ENCODE measurements at places on chromosomes 1 and 21. TPM values are rescaled to one million over a fixed set of nuclear protein-coding genes. Genes with fewer than 3 reads are reported as not detected.

DNA sequence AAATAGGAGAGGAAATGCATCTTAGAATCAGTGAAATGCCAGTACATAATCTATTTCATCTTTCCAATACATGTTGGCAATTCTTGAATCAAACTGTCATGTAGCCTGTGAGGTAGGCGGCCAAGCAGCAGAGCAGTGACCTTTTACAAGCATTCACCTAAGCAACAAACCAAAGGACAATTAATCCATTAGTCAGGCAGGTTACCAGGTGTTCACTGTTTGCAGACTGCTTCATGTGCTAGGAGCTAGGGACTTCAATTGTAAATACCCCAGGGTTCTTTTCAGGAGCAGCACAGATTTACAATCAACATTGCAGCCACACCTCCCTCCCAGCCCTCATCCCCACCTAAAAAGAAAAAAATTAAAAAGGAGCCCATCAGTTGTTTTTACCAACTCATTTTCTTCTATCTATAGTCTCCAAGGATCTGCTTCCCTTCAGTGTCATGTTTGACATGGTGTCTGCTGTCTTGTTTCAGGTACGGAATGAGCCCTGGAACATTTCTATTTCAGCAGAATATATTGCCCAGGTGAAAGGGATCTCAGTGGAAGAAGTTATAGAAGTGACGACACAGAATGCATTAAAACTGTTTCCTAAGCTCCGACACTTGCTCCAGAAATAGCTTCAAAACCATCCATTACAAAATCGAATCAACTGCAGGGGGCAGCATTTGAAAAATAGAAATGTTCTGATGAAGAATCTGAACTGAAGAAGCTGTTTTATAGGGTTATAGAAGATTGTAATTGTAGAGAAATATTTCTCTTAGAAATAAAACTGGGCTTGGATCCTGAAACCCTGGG is 23.0 kb downstream of the TATDN3 start:
- DNase-seq, result no peak

FCRL2 gene
- not detected for total RNA-seq

KNCN gene
- total RNA-seq, result not detected

DNA sequence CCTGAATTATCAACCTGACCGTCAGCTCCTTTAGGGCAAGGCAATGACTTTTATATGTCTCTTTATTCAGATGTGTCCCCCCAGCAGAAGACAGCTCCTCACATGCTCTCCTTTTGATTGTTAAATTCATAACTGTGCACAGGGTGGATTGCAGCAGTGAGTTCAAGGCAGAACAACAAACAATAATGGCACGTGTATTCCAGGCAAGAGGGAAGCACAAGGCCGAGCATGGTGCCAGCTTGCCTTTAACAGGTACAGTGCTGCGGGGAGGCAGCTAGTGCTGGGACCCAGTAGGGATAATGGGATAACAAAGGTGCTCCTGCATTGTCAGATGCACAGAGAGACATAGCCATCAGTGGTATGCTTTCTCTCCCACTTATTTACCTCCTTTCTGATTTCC is 248.4 kb downstream of the RHOU start:
- DNase-seq, result no peak

DNA sequence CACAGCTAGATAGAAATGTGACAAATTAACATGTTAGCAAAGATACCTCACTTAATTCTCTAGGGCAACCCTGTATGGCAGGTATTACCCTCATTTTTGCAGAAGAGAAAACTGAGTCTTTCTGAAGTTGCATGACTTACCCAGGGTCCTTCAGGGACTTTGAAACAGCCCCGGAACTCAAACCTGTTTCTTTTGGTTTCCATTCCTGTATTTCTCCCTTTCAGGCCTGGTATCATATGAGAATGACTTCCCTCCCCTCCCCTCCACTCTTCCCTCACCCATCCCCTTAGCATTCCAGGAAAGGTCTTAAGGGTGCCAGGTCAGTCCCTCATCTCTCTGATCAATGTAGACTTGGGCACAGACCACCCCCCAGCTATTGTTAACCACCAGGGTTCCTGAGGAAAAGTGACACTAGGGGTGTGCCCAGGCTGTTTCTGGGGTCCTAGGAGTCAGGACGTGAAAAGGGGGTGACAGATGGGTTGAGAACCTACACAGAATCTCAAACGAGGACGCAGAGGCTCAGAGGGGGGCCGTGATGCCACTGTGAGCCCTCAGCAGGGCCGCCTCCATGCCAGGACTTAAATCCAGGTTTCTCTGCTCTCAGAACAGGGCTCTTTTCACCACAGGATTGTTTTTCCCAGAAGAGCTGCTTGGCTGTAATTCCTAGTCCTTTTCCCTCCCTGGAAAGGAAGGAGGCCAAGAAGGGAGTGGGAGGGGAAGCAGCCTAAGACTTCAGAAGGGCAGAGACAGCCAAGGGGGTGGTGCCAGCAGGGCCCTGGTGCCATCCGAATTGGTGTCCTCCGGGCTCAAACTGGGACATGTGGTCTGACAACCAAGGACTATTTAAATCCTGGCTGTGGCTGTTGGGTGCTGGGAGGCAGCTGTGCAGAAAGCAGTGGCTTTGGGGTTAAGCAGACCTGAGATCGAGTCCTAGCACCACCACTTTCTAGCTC is 2.1 kb upstream of the WASF2 start:
- no peak for DNase-seq

DNA sequence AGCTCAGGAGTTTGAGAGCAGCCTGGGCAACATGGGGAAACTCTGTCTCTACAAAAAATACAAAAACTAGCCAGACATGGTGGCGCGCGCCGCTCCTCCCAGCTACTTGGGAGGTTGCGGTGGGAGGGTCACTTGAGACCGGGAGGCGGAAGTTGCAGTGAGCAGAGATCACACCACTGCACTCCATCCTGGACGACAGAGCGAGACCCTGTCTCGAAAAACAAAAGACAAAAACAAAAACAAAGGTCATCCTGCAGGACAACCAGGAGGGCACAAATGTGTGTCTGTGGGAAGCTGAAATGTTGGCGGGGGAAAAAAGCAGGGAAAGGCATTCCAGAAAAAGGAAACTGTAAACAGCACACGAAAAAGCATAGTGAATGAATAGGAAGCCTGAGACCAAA is 104.1 kb upstream of the HNRNPU start:
- no peak for DNase-seq

FAAH gene
- 11.5 TPM for total RNA-seq

DNA sequence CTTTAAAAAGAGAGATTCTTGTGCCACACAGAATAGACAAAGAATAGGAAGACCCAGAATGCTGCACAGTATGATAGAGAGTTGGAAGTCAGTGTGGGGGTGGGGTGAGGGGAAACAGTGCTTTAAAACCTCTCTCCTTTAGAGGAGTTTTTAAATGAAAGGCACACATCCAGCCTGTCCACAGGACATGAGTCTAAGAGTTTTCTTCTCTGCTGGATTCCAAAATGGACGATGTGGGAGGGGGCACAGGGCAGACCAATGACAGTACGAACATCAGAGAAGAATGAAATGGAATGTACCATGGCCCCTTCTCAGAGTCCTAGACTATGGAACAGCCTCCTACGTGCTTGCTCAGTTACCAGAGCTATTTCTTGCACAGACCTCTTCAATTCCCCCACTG is 458.2 kb upstream of the DAB1 start:
- no peak for DNase-seq

SMPDL3B gene
- 17.2 TPM for total RNA-seq

DNA sequence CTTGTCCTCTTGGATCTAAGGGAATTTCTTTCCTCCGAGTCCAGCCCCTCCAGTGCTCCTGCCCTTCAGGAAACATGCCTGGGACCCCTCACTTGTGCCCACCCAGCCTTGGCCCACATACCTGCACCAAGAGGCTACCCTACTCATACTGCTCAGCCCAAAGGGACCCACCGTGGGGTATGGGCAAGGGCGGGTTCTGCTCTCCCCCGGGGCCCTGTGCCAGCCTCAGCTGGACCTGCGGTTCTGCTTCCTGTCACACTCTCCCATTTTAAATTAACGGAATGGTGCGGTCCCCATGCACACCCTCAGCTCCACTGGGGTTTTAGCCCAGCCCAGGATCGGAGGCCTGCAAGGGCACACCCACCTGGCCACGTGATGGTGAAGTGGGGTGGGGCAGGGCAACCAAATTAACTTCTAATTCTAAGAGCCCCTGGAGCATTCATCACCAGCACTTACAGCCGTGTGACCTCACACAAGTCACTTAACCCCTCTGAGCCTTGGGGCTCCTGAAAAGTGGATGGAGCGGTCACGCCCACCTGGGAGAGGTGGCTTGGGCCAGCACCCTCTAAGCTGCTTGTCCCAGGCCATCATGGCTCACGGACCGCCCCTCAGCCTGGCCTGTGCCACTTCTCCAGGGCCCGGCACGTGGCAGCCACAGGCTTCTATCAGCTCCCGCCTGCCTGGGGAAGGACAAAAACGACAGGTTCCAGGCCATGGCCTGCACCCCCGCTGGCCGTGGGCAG is 28.3 kb downstream of the TP73 start:
- DNase-seq, result no peak

DNA sequence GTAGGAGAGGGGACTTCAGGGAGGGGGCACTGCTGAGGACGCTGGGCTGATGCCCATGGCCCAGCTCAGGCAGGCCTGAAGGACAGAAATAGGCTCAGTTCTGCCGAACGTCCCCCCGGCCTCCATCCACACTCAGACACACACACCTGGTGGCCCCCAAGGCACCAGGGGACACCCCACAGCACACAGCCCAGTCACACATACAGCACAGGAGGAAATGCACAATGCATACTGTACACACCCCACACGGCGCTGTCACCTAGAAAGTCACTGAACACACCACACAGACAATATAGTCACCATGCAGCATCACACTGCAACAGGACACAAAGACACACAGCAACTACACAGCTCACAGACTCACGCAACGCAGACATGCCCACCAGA is 562 bp downstream of the SYTL1 start:
- DNase-seq, result no peak

EVA1B gene
- 63.3 TPM for total RNA-seq

- no peak for DNase-seq
Measured at GRCh38 chr1:234231061-234231892, 142.0 kb upstream of the COA6 start.

GRCh38 chr1:5941671-5942070 is 50.6 kb downstream of the NPHP4 start:
- DNase-seq, result no peak

DNA sequence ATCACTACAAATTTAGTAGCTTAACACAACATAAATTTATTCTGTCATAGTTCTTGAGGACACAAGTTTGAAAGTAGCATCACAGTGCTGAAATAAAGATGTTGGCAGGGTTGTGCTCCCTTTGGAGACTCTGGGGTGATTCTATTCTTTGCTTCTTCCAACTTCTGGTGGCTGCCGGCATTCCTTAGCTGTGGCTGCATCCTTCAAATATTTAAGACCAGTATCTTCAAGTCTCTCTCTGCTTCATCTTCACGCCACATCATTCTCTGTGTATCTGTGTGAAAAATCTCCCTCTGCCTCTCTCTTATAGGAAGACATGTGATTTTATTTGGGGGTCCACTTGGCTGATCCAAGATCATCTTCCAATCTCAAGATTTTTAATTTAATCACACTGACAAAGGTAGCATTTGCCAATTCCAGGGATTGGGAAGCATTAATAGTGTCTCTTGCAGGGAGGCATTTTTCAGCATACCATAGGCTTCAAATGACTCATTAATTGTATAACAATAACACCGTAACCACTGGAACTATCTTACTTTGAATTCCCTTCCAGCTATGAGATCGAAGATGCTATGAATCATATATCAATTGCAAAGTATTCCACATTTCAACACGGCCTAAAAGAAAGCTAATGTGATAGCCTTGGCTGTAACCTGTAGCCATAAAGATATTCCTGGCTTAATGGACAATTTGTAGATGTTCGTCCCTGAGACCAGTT is 74.6 kb downstream of the DPT start:
- DNase-seq, result no peak

DNA sequence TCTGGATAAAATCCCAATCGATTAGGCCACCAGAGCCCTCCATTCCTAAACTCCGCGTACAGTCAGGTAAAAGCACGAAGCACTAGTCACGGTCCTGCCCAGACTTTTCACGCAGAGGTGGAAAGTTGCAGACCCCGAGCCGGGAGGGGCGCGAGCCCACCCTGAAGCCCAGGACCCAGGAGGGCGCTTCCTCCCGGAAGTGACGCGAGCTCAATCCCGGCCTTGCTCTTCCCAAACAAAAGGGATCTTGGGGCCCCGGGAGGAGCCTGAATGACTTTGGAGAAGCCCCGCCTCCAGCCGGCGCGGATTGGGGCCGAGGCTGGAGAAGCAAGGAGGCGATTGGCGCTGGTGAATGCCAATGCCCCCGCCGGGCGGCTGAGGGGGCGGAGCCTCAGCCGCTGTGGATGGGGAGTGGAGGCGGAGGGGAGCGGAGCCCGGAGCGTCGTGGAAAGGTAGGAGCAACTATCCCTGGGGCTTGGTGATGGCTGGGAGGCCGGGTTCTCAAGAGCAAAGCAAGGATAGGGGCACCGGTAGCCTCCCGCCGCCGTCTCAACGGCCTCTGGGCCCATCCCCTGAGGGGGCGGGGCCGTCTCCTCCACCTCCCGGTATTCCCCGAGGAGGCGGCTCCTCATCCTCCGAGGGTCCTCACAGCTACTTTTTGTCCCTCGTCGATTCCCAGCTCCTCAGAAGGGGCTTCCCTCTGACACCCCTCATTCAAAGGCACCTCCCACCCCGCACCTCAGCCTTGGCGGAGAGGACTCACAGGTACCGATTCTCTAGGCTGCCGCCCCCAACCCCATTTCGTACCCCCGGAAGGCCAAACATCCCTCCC is at the start of gene CTTNBP2NL:
Gene CTTNBP2NL (plus strand): TSS at position 394 of the 832 bp plus-strand sequence. CDS start 19,952 bp downstream, outside the sequence.
- DNase-seq, result peak; percentile 91

DNA sequence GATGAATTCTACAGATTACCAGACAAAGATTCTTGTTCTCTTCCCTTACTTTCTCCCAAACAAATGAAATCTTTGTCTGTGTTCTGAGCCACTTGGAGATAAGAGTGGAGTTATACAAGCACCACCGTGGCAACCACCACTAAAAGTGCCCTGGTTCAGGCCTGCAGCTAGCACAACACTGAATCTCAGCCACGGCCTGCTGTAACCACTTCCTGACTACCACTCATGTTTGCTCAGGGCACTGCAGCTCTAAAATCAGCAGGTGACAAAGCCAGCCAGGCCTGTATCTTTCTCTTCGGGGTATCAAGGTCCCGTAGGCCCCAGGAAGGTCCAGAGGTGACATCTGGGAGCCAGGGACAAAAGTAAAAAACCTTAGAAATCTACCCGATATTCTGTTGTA is 3.2 kb upstream of the OR2T6 start:
- DNase-seq, result no peak

DNA sequence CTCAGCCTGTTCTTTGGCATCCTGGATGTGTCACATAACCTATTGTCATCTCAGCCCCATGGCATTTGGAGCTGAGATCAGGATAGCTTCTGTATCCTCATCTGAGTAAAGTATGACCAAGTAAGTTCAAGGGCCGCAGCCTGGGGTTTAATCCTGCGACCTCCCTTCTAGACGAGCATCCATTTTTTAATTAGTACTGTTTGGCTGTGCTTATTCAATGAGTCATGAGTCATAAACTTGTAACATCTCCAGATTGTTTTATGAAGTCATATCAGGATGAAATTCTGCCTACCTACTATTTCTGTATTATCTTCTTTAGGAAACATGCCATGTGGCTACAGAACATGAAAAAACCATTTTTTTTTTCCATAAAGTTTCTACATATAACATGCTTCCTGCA is 119.1 kb downstream of the ERG start:
- DNase-seq, result no peak
